Smooth muscle cell of trachea (primary cell): ENCODE measurements at places on chromosomes 6 and 20. TPM values are rescaled to one million over a fixed set of nuclear protein-coding genes. Genes with fewer than 3 reads are reported as not detected.

The SOBP gene
- 8.8 and 13.7 TPM in 2 replicates for total RNA-seq

The UBE2C gene
- total RNA-seq: 3.0 and 27.8 TPM in 2 replicates

The CENPW gene
- 2.3 and 28.2 TPM in 2 replicates for total RNA-seq

The LIN28B gene
- not detected in 2 replicates for total RNA-seq

The C2 gene
- 2.8 and 13.1 TPM in 2 replicates for total RNA-seq

The OR12D3 gene
- total RNA-seq: not detected in 2 replicates

The MCM3 gene
- total RNA-seq: 16.5 and 74.5 TPM in 2 replicates

The NXT1 gene
- 17.2 and 17.3 TPM in 2 replicates for total RNA-seq

The TTBK1 gene
- under 0.01 TPM in 1 of 2 replicates, not detected in the other for total RNA-seq

The KHDRBS2 gene
- total RNA-seq: not detected in 2 replicates

The HAO1 gene
- total RNA-seq: not detected in 2 replicates

The C20orf144 gene
- total RNA-seq: under 0.01 and 0.44 TPM in 2 replicates

The ZKSCAN4 gene
- 7.3 and 8.7 TPM in 2 replicates for total RNA-seq

The GJA1 gene
- 120 and 124 TPM in 2 replicates for total RNA-seq

The BHLHE23 gene
- not detected in 2 replicates for total RNA-seq

The PDRG1 gene
- total RNA-seq: 3.3 and 5.1 TPM in 2 replicates

The ZNF184 gene
- 7.8 and 11.8 TPM in 2 replicates for total RNA-seq

The SLC26A8 gene
- total RNA-seq: under 0.01 and 0.87 TPM in 2 replicates

The GDAP1L1 gene
- total RNA-seq: not detected in 2 replicates

The ZSCAN31 gene
- 38.3 and 47.6 TPM in 2 replicates for total RNA-seq

The SIRPD gene
- not detected in 2 replicates for total RNA-seq

The ABHD16B gene
- not detected in 2 replicates for total RNA-seq

The SMPDL3A gene
- 18.0 and 47.1 TPM in 2 replicates for total RNA-seq

The PRR18 gene
- not detected in 2 replicates for total RNA-seq

The PPP1R16B gene
- total RNA-seq: under 0.01 and 0.15 TPM in 2 replicates

The EYS gene
- 0.29 and 0.50 TPM in 2 replicates for total RNA-seq

The CGA gene
- total RNA-seq: not detected in 2 replicates

The LY6G6C gene
- total RNA-seq: not detected in 2 replicates

The SIRPB1 gene
- 0.29 and 1.2 TPM in 2 replicates for total RNA-seq

The HTR1E gene
- total RNA-seq: not detected in 2 replicates

The PLA2G7 gene
- total RNA-seq: not detected in 2 replicates

The TCF19 gene
- total RNA-seq: 4.5 and 23.1 TPM in 2 replicates

The RIPOR3 gene
- 10.6 and 27.3 TPM in 2 replicates for total RNA-seq

The FRK gene
- 1.5 and 1.7 TPM in 2 replicates for total RNA-seq

The KHDC1L gene
- total RNA-seq: not detected in 2 replicates

The LY6G6D gene
- not detected in 2 replicates for total RNA-seq

The GINS1 gene
- 1.3 and 9.6 TPM in 2 replicates for total RNA-seq

The HCK gene
- total RNA-seq: not detected in 2 replicates

The SUMO4 gene
- 1.7 and 3.2 TPM in 2 replicates for total RNA-seq

The TASP1 gene
- 5.6 and 9.5 TPM in 2 replicates for total RNA-seq

The PBOV1 gene
- total RNA-seq: not detected in 2 replicates
